ENCODE measurements at places on chromosomes 3 and 15.

DNA sequence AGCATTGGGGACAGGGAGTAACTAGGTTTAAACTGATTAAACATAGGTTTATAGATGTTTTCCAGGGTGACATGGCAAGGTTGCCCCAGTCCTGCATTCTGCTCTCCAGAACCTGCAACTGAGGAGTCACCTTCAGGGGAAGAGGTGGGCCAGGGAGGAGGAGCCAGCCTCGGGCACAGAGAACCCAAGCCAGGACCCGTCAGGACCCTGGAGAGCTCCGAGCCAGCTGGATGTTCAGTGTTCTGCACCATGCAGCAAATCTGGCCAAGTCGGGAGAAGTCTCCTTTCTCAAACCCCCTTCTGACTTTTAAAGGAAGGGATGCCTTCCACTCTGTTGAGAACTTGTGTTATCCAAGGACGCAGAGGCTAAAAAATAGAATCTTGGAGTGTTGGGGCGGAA is 62.1 kb upstream of the SLC6A11 start:
- peak; percentile 63 for DNase-seq

DNA sequence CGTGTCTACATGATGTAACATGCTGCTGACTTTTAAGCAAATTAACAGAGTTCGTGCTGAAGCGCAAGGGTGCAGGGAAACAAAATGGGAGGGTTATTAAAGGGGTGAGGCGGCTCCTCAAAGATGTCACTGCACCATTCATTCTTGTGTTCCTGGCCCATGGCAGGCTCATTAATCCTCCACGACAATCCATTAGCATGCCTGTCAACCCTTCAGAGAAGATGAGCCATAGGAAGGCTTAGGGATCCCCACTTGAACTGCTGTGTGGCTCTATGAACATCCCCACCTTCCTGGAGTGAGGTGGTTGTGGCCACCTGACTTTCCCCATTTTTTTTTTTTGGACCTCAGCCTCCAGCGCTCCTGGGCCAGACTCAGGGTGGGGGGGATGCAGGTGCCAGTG is 45.8 kb downstream of the IGF1R start:
- no peak for DNase-seq

DNA sequence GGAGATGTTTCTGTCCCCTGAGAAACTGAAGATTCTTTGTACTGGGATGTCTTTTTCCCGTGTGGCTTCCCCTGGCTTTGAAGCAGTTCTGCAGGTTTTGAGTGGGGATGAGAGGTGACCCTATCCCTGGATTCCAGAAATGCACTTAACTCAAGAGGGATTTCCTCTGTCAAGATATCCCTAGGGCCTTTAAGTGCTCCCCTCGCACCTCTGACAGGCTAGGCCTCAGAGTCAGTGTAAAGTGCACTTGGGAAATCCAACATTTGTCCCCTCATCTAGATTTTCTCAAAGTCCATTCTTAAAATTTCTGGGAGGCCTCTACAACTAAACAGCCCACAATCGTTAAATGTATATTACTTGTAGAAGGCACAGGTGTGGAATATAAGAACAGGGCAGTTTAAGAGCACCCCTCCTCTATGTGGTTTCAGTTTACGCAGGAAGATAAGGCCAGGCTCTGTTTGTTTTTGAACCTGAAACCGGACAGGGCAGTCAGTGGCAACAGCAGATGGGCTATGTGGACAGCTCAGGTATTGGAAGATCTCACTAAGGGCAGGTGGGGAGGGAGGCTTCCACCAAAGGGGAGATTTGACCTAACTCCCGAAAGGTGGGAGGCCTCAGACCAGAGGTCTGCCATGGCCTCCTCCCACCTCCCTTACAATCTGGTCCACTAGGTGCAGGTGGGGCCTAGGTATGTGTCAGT is 4.8 kb downstream of the C3orf52 start:
- DNase-seq: no peak

DNA sequence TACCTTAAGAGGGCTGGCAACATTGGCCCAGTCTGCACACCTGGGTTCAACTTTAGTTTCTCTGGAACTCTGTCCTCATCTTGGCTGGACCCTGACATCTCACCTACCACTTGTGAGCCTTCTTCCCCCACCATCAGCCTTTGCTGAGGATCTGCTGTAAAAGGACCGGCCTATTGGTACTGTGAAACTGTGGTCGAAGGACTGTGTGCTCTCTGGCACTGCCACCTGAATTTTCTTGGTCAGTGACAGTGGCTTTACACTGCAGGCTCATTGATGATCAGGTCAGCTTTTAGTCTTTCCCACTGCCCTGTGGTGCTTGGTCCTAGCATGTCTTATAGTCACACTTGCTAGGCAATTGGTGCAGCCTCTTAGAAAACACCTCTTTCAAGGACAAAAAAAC is 86.9 kb downstream of the PEX5L start:
- no peak for DNase-seq

GRCh38 chr15:90876046-90876445 is 7.7 kb downstream of the FURIN start:
- no peak for DNase-seq
